Fibroblast of upper back skin (primary cell): ENCODE measurements at places on chromosomes 1 and 21.
A peak's percentile ranks its signal among the peaks of the same experiment; 100 is the strongest.

DNA sequence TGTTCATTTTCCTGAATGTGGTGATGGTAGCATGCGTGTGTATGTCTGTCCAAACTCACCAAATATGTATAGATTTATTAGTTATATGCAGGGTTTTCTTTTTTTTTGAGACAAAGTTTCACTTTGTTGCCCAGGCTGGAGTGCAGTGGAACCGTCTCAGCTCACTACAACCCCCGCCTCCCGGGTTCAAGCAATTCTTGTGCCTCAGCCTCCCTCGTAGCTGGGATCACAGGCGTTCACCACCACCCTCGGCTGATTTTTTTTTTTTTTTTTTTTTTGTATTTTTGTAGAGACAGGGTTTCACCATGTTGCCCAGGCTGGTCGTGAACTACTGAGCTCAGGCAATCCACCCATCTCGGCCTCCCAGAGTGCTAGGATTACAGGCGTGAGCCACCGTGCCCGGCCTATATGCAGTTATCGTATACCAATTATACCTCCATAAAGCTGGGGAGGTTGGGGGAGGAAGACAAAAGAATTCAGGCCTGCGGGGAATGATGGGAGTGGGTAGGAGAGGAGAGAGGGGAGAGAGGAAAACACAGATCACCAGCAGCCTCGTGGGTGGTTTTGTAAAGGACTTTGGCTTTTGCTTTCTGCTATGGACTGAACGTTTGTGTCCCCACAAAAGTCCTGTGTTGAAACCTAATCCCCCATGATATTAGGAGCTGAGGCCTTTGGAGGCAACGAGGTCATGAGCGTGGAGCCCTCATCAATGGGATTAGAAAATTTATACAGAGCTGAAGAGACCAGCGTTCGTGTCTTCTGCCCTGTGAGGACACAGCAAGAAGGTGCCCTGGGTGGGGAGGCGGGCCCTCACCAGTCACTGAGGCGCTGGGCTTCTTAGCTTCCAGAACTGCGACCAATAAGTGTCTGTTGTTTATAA, 4.4 kb upstream of the HNRNPU start:
- no peak for DNase-seq

DNA sequence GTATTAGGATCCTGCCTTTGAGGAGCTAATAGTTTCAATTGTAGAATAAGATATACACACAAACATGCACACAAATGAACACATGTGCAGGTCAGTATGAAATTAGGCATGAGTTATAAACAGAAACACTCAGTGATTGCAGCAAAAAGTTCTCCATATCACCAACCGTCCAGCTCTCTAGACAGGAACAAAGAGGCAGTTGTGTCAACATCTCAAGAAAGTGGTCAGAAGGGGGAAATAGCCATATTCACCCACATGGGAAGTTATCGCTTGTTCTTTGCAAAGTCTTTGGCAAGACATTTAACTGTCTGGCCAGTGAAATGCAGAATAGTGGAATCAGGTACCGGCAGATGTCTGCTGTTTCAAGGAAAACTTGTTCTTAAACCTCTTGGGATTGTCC, 29.4 kb upstream of the PIGC start:
- DNase-seq, result no peak

GRCh38 chr1:161119092-161119903, 1.4 kb downstream of the NIT1 start:
- DNase-seq, result peak; percentile 73

GRCh38 chr21:22993144-22993543, 1994.9 kb downstream of the NCAM2 start:
- no peak for DNase-seq

DNA sequence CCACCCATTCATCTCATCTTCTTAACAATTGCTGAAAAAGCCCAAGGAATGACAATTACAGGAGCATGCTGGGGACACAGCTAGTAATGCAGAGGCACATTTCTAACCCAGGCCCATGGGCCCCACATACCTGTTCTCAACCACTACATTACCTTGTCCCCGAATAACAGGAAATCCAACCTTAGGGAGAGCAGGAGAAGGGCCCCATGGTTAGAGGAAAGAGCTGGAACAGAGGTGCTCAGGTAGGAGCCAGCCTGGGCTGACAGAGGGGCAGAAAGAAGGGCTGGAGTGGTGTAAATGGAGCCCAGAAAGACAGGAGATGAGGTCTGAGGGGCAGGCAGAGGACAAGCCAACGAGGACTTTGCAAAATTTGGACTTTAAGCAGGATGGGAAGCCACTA, 11.4 kb upstream of the S100A8 start:
- DNase-seq, result no peak
